Kasumi-1 (cell line): ENCODE measurements at places on chromosomes 4 and X.

GRCh38 chr4:83192634-83193033 is 78.1 kb upstream of the PLAC8 start:
- DNase-seq, result no peak

DNA sequence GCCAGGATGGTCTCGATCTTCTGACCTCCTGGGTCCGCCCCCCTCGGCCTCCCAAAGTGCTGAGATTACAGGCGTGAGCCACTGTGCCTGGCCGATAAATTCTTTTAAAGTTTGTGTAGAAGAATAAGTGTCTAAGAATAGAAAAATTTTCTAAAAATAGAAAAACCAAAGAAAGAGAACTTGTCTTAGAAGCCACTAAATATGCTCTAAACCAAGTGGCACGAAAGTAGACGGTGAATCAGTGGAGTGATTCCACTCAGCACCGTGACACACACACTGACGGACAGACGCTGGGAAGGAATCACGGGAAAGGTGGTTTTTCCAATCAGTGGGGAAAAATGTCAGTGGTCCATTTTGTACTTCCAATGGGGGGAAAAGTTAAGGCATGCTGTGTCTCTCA is 72.7 kb upstream of the PSAPL1 start:
- DNase-seq, result no peak

DNA sequence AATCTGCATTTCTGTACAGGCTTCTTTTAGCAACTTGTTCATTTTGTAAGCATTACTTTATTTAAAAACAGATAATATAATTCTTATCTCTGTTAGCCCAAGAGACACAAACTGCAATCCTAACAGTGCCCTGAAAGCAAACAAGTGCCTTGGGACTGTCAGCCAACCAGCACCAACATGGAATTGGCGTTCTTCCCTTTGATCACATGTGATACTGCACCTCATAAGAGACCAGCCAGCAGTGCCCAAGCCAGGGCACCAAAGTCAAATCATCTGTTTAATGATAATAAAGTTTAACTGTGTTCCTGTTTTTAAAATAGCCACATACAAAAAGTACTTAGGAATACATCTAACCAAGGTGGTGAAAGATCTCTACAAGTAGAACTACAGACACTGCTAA is 223.2 kb downstream of the PRDM5 start:
- no peak for DNase-seq

DNA sequence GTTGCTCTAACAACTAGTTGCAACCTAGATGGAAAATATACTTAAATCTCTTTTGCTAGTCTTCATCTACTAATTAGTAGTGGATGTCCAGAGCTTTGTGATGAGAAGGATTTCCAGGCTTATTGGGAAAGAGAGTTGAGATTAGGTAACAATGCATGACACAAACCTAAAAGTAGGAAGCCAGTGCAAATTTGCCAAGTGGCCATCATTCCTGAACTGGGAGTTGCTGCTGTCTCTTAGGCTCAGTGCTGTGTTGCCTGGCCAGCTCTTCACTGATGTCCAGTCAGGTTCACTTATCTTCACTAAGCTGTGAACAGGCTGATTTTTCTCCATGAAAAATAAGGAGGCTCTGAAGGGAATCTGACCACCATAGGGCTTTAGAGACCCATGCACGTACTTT is 105.6 kb upstream of the AMOT start:
- no peak for DNase-seq

DNA sequence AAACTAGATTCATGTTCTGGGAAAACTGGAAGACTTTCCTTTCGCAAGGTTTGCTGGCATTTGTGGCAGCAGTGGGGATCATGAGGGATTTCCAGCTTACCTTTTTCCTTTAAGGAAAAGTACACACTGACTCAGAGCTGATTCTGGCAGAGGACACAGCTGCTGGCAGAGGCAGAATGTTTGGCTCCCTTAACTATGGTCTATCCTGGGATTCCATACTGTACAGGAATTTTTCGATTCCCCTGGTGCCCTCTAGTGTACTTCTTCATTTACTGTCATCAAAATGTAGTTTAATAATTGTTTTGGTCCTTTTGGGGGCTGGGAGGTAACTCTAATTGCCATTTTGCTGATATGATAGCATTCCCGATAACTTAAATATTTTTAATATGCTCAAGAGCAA is 152.7 kb downstream of the GABRG1 start:
- no peak for DNase-seq

DNA sequence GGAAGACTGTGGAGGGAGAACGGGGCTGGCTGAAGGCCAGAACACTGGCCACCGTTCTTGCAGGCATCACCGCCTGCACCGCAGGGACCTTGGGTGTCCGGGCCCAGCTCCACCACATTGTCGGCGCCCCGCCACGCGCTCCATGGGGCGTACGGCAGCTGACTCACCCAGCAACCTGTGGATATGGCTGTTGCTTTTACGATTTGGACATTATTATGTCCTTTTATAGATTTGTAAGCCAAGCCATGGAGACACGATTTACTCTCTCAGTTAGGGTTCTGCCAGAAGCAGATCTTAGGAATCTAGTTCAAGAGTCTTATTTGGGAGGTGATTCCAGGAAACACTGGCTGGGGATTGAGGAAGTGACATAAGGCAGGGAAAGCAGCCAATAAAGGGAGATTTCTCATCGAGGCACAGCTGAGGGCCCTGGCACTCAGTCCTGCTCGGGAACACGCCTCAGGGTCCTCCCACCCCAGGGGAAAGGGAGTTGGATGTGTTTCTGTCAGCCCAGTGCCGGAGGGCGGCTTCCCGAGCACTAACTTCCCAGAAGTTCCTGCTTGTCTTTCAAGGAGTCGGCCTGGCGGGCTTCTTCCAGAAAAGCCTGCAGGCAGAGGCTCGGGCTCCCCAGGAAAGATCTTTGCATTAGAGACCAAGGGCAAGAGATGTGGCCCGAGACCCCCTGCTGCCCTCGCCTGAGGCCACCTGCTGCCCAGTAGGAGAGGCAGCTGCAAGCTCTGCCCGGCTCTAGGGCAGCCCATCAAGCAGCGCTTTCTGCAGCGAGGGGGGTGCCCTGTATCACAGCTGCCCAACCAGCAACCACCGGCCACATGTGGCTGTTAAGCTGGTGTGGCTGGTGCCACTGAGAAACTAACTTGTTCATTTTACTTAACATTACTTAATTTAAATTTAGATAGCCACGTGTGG is 52.9 kb downstream of the CRMP1 start:
- DNase-seq, result no peak

DNA sequence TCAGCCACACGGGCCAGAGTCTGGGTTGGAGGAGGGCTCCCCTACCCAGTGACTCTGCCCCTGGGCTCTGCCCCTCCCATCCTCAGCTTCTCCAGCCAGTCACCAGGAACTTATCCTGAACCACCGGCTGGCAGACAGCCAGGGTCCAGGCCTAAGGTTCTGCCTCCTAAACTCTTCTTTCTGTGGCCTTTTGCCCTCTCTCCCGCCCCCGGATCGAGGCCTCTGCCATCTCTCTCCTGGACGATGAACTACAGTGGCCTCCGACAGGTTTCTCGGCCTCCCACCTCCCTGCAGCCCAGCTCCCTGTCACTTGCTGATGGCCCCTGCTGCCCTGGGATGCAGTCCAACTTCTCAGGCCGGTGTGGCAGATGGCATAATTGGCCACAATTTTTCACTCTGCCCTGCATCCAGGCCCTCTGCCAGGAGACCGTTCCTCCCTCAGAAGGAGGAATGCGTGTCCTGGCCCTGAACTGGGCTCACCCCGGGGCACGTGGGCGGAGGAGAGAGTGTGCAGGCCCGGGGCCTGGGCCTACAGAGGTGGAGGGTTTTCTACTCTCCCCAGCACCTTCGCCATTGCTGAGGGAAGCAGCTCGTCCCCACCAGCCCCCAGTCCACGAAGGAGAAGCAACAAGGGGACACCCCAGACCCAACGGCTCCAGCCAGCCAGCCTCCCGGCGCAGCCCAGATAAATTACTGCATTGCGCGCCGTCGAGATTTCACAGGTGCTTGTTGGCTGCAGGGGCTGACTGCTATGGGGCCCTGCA is 81.9 kb upstream of the LRPAP1 start:
- no peak for DNase-seq

DNA sequence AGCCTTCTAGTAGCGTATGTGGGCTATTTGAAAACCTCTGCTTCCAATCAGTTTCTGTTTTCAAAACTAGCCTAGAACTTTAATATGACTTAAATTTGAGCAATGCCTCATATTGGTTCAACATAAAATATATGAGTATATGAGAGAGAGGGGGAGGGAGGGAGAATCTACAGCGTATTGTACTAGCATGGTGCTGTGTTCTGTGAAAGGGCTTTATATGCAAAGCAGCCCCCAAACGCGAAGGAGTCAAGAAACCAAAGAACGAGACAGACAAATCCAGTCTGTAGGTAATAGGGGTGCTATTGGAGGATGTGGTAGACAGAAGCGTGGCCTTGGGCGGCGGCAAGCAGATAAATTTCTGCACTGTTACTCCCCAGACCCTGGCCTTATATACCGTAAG is 784 bp upstream of the ANXA5 start:
- DNase-seq, result no peak

GRCh38 chr4:29277381-29277780 is 1442.8 kb upstream of the PCDH7 start:
- no peak for DNase-seq

DNA sequence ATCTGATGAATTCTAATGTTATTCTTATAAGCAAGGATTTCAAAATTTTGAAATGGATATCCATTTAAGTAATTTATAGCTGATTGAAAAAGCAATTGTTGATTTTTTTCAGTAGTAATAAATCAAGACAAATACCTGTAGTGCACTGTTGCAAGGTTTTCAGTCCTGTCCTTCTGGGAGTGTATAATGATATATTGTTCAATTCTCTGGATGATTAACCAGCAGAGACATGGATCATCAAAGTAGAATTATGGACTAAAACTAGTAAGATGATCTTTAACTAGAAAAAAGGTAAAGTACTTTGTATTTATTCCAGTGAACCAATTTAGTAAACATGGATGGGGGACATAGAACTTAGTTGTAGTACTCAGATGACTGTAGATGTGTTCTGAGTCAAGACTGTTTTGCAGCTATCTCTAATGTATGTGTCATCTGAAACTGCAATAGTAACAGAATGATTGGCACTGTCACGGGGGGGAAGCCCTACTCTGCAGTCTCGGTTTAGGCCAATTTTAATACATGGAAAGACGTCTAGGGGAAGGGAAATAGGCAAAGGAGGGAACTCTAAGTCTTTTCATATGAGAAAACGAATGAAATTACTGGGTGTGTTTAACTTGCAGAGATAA is 121.9 kb downstream of the GLRA3 start:
- no peak for DNase-seq

DNA sequence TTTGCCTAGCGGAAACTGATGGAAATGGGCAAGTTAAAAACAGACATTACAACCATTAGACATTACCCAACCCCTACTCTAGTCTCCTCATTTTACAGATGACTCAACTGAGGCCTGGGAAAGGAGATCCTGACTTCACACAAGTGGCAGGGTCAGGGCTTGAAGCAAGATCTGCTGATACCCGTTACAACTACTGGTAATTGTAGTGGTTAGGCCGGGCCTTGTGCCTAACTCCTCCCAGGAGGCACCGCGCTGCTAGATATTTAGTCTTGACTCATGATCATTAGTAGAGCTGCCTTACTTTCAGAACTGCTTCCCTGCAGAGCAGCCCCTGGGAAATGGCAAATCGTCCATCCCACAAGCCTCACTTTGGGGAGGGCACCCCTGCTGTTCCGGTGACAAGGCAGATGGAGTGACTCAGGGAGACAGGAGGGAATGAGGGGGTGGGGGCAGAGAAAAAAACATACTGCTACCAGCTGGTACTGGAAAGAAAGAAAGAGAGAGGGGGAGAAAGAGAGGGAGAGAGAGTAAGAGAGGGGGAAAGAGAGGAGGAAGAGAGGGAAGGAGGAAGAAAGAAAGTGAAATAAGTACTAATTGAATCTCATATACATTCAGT is 12.2 kb downstream of the ARHGEF6 start:
- DNase-seq, result peak; percentile 84

DNA sequence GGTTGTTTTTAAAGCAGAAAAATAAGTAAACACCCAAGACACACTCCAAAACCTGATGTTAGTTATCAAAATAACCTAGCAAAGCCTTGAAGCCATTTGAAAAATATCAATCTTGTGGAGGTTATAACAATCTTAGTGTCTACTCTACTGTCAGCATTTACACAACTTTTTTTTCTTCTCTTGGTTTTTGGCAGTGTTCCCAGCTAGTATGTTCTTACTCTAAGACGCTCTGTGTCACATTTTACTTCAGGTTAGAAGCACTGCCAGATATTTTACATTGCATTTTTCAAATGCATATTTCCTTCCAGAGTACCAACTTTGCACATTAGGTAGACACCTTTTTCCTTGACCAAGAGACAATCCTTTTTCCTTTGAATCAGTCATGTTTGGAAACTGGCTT is 114.0 kb upstream of the INPP4B start:
- no peak for DNase-seq

DNA sequence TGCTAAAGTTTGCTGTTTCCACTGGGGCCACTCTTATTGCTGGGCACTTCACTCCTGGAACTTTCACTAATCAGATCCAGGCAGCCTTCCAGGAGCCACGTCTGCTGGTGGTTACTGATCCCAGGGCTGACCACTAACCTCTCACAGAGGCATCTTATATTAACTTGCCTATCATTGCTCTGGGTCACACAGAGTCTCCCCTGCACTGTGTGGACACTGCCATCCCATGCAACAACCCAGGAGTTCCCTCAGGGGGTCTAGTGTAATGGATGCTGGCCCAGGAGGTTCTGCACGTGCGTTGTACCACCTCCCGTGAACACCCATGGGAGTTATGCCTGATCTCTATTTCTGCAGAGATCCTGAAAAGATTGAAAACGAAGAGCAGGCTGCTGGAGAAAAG is 41.8 kb upstream of the IQSEC2 start:
- no peak for DNase-seq
